ENCODE measurements at places on chromosomes 7 and 10.

GRCh38 chr10:79397051-79397450, 48.4 kb downstream of the ZCCHC24 start:
- DNase-seq: no peak

DNA sequence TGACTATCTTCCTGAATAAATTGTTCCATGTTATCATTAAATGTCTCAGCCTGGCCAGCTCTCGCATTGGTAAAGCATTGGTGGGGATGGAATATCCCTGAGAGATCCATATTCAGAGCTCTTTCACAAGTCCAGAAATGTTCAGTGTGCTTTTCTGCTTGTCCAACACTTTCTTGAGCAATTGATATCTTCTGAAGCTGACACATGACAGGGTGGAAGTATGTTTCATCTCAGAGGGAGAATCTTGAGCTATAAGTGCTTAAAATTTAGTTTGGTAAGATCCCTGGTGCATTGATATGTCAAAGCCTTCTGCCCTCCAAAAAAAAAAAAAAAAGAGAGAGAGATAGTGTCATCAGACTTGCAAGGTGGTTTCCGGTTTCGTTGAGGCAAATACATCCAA, 7.4 kb downstream of the IFIT3 start:
- DNase-seq: no peak

DNA sequence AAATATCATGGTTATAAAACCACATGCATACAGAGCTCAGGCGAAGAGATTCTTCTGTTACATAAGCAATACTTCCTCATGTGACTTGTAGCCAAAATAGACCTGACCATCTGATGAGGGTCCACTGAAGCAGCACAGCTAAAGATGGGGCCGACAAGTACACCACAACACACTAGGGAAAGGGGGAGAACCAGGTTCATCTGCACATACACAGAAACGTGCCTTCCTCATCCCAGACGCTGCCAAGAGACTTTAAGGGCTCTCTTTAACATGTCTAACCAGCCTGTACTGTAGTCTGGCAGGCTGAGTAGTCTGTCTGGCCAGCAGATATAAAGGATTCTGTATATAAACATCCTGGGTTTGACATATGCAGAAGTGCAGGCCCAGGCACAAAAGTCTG, 30.3 kb downstream of the ERCC6 start:
- DNase-seq: no peak

- DNase-seq: no peak
Observed at GRCh38 chr7:107480932-107481331, 11.1 kb downstream of the GPR22 start.

GRCh38 chr10:75281974-75282373, 46.2 kb upstream of the COMTD1 start:
- no peak for DNase-seq

DNA sequence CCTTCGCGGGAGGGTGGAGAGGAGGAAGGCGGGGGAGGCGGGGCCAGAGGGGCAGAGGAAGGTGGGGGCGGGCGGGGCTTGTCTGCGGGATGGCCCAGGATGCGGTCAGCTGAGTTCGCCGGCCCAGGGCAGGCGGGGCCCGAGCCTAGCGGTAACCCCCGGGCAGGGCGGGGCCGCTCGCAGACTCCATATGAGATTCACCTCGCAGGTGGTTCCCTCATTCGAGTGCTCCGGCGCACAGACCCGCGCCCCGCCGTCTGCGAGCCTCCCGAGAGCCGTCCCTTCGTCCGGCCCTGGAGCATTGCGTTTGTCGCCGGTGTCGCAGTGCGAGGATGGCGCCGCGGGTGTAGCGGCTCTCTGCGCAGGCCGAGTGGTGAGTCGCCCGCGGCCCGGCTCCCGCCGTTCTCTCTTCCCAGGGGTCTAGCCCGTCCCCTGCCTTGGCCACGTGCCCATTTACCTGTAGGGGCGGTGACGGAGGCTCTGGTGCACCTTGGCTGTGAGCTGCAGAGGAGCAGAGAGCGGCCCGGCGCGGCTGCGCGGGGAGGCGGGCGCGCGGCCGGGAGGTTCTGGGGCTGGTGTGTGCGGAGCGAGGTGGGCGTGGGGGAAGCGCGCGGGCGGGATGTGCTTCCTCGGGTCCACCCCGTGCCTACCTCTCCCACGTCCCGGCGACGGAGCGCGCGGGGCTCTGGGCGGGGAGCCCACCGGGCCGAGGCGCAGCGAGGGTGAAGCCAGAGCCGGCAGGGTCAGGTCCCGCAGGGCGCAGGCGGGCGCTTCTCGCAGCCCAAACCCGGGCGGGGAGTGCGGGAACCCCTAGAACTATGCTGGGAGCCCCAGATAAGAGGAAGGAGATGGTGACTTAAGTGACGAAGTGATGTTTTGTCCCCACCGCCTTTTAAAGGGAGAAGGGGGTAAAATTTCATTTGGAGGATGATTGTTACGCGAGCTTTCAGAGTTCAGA, at the start of gene UPP1:
Gene UPP1 (plus strand): TSS at position 220 of the 958 bp plus-strand sequence. CDS start 5,519 bp downstream, outside the sequence.
- DNase-seq: peak; percentile 79
